Stimulated activated CD4-positive, alpha-beta T cell treated with anti-CD3 and anti-CD28 coated beads, Interleukin-2, amount 100 ng/mL, for 48 hours (primary cell): ENCODE measurements at places on chromosomes 2 and 18.

GRCh38 chr2:53765767-53766166 lies 1.8 kb upstream of the CHAC2 start:
- DNase-seq: no peak

DNA sequence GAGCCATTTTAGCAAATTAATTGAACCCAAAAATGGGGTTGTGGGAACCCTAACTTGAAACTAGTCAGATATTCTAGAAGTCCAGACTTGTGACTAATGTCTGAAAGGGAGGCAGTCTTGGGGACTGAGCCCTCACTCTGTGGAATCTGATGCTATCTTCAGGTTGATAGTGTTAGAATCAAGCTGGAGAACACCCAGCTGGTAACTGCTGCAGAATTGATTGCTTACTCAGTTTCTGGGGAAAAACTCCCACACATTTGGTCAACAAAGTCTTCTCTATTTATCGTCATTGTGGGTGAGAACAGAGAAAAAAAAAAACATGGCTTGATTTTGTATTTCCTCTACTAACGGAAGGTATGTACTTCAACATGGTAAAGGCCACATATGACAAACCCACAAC lies 1925.8 kb upstream of the CELF4 start:
- DNase-seq: no peak

GRCh38 chr18:10732990-10733389 lies 207.2 kb downstream of the NAPG start:
- DNase-seq: no peak

- DNase-seq: no peak
Measured at GRCh38 chr2:174633623-174633930, 36.0 kb upstream of the WIPF1 start.

DNA sequence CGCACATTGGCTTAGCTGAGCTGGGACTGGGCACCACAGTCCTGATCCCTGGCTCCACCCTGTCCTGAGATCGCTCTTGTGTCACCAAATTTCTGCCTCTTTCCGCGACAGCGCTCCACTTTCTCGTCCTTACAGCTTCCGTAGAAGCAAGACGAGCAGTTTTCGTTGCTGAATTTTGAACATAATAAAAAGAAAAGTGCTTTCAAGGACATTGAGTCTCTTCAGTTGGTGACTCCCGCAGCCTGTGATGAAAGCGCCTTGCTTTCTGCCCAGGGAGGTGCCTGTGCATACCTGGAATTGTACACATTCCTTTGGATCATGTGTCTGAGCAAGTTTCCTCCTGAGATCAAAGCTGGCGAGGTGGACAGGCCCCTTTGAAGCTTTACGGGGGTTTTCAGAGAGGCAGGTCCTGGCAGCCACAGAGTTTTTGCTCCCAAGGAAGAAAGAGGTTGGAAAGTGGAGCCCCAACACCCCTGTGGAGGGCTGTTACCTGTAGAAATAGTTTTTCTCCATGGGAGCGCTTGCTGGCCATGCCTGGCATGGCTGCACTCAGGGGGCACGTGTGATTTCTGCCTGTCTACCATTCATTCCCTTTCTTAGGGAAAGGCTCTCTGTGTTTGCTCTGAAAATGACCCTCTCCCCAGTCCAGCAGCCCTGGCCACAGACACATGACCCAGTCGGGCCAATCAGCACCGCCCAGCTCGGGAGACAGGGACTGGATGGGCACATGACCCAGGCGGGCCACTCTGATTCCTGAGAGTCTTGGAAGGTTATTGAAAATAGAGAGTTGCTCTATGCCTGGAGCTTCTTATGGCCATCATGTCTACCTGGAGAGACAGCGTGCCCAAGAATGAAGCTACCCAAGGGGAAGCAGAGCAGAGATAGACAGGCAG lies 115.6 kb upstream of the OTOS start:
- no peak for DNase-seq

GRCh38 chr18:75497576-75498235 lies 70.2 kb upstream of the SMIM21 start:
- no peak for DNase-seq
